Inflammatory macrophage treated with lipopolysaccharide for 4 hours (primary cell): ENCODE measurements at places on chromosomes 3 and 15.

DNA sequence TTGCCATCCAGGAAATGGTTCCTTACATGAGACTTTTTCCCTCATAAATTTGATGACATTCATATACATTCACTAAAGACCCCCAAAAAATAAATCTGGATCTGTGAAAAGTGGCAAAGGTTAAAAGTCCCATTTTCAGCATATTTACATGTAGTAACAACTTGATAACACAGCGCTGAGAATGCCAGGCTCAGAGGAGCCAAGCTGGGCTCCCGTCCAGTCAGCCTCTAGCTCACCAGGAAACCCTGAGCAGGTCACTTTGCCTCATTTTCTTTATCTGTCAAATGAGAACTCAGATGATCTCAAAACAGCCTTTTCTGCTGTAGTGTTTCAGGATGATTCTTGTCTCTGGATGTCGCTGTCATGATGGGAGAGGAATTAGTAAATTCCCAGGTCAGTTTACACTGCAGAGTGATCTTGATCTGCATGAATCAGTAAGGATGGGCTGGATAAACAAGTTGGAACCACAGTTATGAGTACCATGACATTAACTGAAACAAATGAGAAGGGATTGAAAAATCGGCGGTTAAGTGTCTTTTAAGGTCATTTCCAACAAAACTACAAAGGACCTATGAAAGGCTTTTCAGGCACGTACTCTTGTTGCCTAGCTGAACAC is 82.8 kb downstream of the PPARG start:
- DNase-seq, result no peak

DNA sequence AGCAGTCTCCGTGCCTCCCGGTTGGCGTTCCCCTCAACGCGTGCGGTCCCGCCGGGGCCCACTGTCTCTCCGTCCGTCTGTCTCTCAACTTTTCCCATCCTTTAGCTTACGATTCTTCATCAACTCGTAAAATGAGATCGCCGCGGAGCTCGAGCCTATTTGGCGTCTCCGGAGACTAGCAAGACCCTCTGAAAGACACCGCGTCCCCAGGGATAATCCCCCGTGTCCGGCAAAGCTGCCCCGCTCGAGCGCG is 3.4 kb downstream of the GATA2 start:
- DNase-seq, result no peak

GRCh38 chr15:48795901-48796300 is 15.0 kb downstream of the CEP152 start:
- no peak for DNase-seq

DNA sequence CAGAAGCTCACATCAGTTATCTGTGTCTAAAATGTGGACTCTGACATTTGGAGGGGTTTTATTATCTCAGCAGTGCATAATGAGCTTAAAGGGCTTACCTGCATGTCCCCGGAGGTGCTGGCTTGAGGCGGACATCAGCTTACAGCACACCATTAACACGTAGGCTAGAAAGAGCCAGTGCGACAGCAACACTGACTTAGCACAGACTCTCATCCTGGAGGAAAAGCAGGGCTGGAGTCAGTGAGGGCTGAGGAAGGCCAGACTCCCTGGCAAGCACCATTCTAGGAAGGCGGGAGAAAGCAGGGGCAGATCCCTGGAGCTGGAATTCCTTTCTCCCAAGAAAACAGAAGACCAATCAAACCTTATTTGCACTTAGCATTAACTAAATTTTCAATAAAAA is 51.7 kb downstream of the TAFA4 start:
- no peak for DNase-seq
